Esophagus muscularis mucosa (tissue), 4 donors: ENCODE measurements at places on chromosomes 2 and 18. TPM values are rescaled to one million over a fixed set of nuclear protein-coding genes. Genes with fewer than 3 reads are reported as not detected.

GRCh38 chr2:1625281-1626001, 118.9 kb downstream of the PXDN start:
- H3K4me1 ChIP-seq: peaks cover 12% of the 10 kb centered on the region
- no peak overlapping the region for H3K4me3 ChIP-seq
- no peaks in the 10 kb centered on the region for H3K27me3 ChIP-seq
- no peak for DNase-seq

- H3K36me3 ChIP-seq: no peaks in the 10 kb centered on the region
- no peaks in the 10 kb centered on the region for H3K27me3 ChIP-seq
- no peak overlapping the region for H3K27ac ChIP-seq
- H3K4me3 ChIP-seq: no peak overlapping the region
- no peak for DNase-seq
Measured at GRCh38 chr2:7595206-7595605, 678.0 kb downstream of the RNF144A start.

GRCh38 chr2:145123606-145124005, 603.7 kb upstream of the ZEB2 start:
- no peaks in the 10 kb centered on the region for H3K36me3 ChIP-seq
- DNase-seq: no peak
- no peaks in the 10 kb centered on the region for H3K4me1 ChIP-seq
- no peak overlapping the region for H3K4me3 ChIP-seq

GRCh38 chr2:217199255-217199630, 339.4 kb upstream of the TNP1 start:
- H3K27ac ChIP-seq: no peak overlapping the region
- H3K27me3 ChIP-seq: no peaks in the 10 kb centered on the region

LRP1B gene
- total RNA-seq: 0.66 TPM

MYL1 gene
- not detected for total RNA-seq

- H3K27ac ChIP-seq: no peak within 1 kb of the TSS
- no peak for DNase-seq
- H3K4me1 ChIP-seq: no peaks in the 10 kb centered on the region
- H3K36me3 ChIP-seq: no peaks in the 10 kb centered on the region
- no peak within 1 kb of the TSS for H3K4me3 ChIP-seq
Measured at GRCh38 chr18:43115076-43115921, at the start of gene RIT2. TSS of gene RIT2 (minus strand) at chr18:43115685.

DNA sequence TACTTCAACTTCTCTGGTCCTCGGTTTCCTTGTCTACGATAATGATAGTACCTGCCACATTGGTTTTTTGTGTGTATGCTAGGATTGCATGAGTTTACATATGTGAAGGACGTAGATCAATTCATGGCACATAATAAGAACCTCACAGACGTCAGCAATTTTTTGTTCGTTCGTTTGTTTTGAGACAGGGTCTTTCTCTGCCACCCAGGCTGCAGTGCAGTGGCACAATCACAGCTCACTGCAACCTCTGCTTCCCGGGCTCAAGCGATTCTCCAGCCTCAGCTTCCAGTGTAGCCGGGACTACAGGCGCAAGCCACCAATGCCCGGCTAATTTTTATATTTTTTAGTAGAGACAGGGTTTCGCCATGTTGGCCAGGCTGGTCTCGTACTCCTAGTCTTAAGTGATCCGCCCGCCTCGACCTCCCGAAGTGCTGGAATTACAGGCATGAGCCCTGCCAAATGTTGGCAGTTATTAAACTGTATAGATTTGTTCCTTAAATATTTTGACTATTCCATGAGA, 756 bp upstream of the SLC35F5 start:
- H3K27ac ChIP-seq: peak overlapping the region; percentile 96
- H3K36me3 ChIP-seq: no peaks in the 10 kb centered on the region
- peak overlapping the region; percentile 95 for H3K4me3 ChIP-seq
- H3K27me3 ChIP-seq: no peaks in the 10 kb centered on the region
- peaks cover 17% of the 10 kb centered on the region for H3K4me1 ChIP-seq
- no peak for DNase-seq

DNA sequence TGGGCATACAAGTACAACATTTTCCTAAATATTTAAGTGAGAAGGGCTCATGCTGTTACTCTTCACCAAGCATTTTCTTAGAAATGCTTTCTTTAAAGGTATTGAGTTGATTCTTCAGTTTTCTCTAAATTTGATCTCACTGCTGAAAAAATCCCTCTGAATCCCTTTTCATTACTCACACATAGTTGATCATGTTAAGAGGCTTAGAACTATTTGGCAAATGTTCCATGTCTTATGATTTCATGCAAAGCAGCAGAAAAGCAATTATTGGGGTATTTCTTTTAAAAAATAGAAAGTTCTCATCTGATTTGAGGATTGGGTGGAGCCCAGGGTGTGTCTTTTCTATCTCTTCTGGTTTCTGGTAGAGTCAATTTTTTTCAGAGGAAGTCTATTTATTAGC, 1079.8 kb upstream of the ZEB2 start:
- no peak for DNase-seq
- no peaks in the 10 kb centered on the region for H3K36me3 ChIP-seq
- H3K27me3 ChIP-seq: no peaks in the 10 kb centered on the region
- H3K27ac ChIP-seq: no peak overlapping the region
- H3K4me3 ChIP-seq: no peak overlapping the region
- no peaks in the 10 kb centered on the region for H3K4me1 ChIP-seq

- no peak overlapping the region for H3K27ac ChIP-seq
- H3K36me3 ChIP-seq: no peaks in the 10 kb centered on the region
- DNase-seq: no peak
- H3K4me3 ChIP-seq: no peak overlapping the region
- H3K27me3 ChIP-seq: no peaks in the 10 kb centered on the region
Measured at GRCh38 chr2:8400196-8400595, 281.7 kb upstream of the ID2 start.

GRCh38 chr2:99336804-99337112, 431 bp upstream of the EIF5B start:
- no peaks in the 10 kb centered on the region for H3K27me3 ChIP-seq
- peak overlapping the region; percentile 93 for H3K27ac ChIP-seq
- H3K36me3 ChIP-seq: peaks cover 6% of the 10 kb centered on the region
- peak overlapping the region; percentile 76 for H3K4me3 ChIP-seq

- H3K27ac ChIP-seq: no peak overlapping the region
- H3K27me3 ChIP-seq: no peaks in the 10 kb centered on the region
- no peak for DNase-seq
Measured at GRCh38 chr2:39306626-39307025, 62.9 kb upstream of the CDKL4 start.

EIF2AK3 gene
- 11.9 TPM for total RNA-seq

DNA sequence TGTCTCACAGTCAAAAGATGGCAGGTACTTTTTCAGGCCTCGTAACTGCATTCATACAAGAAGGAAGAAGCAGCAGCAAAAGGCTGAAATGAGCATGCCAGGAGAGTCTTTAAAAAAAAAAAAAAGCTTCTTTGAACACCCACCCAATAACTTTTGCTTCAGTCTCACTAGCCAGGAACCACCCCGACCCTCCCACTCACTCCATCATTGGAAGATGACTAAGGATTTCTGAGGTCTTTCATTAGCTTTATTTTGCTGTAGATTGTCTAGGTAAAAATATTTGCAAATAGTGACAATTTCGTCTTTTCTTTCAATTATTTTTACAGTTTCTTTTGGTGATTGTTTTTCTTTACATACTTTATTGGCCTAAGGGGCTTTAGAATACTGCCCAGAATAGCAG, 37.9 kb downstream of the RBBP8 start:
- no peak overlapping the region for H3K4me3 ChIP-seq
- DNase-seq: no peak
- no peaks in the 10 kb centered on the region for H3K4me1 ChIP-seq
- H3K27me3 ChIP-seq: no peaks in the 10 kb centered on the region
- no peaks in the 10 kb centered on the region for H3K36me3 ChIP-seq
- H3K27ac ChIP-seq: no peak overlapping the region
